ENCODE measurements at places on chromosomes 7 and 10.

GRCh38 chr10:16788125-16788524 lies 29.1 kb downstream of the RSU1 start:
- DNase-seq = no peak

GRCh38 chr10:48285710-48286109 lies 11.2 kb upstream of the FRMPD2 start:
- no peak for DNase-seq

GRCh38 chr7:120160166-120160565 lies 112.8 kb upstream of the KCND2 start:
- no peak for DNase-seq

DNA sequence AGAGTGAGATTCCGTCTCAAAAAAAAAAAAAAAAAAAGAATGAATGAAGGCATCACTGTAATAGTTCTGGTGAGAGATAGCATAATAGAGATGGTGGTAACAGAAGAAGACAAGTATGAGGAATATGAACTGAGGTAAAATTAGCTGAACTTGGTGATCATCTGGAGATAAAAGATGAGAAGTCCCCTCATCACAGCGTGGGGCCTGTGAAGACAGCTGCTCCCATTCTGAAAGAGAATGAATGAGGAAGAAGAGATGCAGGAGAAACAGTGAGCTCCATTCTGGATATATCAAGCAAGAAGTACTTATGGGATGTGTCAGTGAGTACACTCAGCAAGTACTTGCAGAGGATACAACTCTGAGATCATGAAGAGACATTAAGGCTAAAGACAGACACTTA lies 28.7 kb downstream of the ARMH3 start:
- no peak for DNase-seq

DNA sequence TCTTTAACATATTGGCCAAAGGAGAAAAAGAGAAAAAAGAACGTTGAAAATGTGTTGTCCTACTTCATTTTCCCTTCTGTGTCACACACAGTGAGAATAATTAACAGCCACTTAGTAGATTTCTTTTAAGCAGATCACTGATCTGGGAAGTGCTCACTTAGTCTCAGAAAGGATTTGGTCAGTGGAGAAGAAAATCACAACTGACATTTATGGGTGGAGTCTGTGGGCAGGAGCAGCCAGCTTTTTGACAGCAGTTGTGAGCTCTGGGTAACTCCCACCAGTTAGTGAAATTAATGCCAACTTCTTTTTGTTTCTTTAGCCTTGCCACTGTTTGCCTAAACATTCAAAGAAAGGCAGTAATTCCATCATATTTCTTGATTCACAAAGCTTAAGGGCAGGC lies 49.7 kb downstream of the CDK14 start:
- no peak for DNase-seq

GRCh38 chr7:128886391-128887168 lies 23.9 kb downstream of the ATP6V1F start:
- DNase-seq = no peak

DNA sequence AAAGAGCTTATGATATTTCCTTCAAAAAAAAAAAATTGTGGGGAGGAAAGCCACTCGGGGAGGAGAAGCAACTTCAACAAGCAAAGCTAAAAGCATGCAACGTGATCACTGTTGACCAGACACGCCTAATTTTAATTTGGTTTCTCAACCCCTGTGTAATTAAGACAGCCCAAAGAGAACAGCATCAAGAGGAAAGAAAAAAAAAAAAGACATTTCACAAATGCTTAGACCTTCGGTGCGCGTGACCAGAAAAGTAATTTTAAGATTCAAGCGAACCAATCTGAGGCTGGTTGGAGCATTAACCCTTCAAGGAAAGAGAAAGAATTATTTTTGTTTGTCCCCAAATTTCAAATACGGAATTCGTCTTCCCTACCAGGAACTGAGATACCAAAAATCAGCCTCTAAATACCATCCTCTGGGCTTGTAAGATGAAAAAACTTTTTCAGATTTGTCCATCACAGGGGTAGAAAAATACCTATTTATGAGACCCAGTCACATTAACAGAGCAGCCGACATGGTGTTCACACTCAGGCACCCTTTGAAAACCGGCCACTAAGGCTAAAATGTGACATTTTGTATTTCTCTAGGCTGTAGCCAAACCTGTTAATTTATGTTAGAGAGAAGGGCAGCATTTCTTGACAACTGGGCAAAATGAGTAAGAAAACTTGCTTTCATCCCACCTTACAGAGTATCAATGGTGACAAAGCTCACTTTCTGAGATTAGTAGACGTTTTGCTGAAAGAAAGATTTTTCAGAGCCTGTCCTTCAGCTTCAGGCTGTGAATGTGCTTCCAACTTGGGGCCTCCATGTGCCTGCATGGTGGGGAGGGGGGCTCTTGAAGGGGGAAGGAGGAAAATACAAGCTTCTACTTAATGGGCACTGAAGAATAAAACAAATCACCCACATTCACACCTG lies 179.9 kb upstream of the KLF14 start:
- no peak for DNase-seq

GRCh38 chr7:120436487-120437060 lies 163.6 kb downstream of the KCND2 start:
- DNase-seq = no peak
